ENCODE measurements at places on chromosomes 6 and 20.

DNA sequence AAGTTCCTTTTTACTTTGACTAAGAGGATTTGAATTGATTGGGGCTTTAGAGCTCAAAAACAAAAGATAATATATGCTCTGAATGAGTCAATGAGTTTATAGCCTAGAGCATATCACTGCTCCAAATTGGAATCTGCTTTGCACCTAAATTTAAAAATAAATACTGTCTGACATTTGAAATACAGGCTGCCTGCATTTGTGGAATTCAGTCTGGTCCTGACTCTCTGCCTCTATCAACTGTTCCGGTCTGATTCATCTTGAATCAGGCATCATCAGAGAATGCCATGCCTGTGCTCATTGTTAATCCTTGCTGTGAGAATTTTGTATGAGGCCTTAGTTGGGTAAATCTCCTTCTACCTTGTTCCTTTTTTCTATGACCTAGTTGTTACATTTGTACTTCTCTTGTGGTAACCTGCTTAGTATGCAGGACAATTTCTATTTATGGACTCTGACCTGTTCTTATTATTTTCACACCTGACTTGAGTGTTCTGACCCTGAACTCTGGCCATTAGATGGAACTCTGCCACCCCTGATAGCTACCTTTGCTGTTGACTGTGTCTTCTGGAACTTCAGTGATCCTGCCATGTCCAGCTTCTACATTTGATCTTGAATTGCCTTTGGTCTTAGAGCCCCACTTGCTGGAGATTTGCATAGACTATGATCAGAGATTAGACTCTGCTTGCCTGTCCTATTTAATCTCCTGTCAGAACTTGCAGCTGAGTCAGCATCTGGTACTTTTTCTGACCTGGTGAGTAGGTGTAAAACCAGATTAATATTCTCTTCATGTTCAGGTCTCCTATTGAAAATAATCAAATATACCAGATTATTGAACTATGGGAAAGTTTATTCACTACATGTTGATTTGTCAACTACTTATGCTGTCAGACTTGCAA, 442.7 kb upstream of the HS3ST5 start:
- no peak for DNase-seq

GRCh38 chr6:63839485-63839884, 203.9 kb downstream of the PHF3 start:
- DNase-seq, result no peak

DNA sequence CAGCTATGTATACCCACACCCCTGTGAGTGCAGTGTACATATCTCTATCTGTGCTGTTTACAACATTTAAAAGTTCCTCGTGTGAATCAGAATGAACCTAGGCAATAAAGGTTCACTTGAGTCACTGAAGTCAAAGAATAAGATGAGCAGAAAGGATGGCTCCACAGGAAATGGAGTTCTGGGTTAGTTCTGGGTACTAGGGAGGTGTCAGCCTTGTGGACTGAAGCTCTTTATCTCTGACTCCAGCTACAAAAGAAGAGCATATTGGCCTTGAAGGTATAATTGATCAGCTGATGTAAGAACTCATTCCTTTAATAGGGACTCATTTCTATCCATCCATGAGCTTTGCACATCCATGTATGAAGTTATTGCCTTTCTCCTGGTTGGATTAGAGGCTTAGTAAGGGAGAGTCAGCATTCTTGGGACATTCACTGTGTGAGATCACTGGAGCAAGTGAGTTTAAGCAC, 73.9 kb upstream of the BACH2 start:
- DNase-seq, result no peak

GRCh38 chr6:64679416-64679815, 1027.6 kb downstream of the EYS start:
- DNase-seq, result no peak

GRCh38 chr20:37220731-37221130, 40.9 kb downstream of the GHRH start:
- no peak for DNase-seq

GRCh38 chr6:161076181-161076677, 84.7 kb downstream of the MAP3K4 start:
- no peak for DNase-seq

DNA sequence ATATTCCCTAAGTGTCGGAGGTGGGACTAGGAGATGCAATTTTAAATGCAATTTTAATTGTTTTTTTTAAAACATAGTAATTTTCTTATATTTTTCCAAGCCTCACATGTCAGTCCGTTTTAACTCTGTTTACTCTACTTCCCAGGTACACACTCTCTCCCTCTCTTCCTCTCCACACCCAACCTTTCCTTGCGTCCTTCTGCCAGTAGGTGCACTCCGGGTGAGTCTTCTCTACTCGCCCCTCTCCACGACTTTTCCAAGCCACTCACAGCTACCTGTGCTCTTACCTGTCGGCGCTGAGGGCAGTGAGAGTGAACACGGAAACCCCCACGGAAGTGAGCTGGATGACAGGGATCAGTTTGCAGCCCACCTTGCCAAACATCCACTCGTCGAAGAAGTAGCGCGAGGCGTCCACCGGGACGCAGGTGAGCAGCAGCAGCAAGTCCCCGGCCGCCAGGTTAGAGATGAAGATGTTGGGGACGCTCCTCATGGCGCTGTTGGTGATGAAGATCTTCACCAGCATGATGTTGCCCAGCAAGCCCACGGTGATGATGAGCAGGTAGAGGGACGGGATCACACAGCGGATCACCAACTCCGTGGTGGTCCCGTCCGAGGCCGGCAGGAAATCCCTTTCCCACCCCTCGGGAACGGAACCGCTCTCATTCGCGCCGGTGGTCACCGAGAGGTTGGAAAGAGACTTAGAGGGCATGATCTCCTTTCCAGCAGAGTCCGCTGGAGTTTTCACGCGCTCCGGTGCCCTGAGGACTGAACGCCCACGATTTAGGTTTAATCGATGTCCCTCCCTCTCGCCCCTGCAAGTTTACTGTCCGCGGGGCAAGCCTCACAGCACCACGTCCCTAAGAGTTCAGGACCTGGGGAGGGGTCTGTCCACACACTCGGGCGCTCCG, 44.5 kb upstream of the GJE1 start:
- DNase-seq, result no peak

GRCh38 chr6:161379834-161380582, 106.1 kb upstream of the AGPAT4 start:
- no peak for DNase-seq

- DNase-seq, result no peak
Measured at GRCh38 chr6:8064638-8065518, 689 bp upstream of the BLOC1S5 start.

- no peak for DNase-seq
Measured at GRCh38 chr20:21556398-21556797, 42.5 kb upstream of the NKX2-2 start.

DNA sequence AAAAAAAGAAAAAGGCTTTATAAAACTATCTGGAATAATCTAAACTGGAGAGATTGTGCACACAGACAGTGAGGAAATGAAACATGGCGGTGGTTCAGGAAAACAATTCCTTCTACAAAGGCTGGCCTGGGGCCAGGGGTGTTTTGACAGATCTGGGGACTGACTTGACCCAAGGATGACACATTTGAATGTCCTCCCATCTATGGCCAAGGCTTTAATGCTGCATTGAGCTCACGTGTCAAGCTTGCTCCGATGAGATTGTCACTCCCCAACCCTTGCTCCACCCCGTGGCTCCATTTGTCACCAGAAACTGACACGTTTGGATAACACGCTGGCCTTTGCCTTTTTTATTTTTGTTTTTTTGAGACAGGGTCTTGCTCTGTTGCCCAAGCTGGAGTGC, 156.1 kb downstream of the ZFP64 start:
- no peak for DNase-seq

GRCh38 chr6:84193114-84193708, 34.2 kb downstream of the CEP162 start:
- DNase-seq, result no peak

DNA sequence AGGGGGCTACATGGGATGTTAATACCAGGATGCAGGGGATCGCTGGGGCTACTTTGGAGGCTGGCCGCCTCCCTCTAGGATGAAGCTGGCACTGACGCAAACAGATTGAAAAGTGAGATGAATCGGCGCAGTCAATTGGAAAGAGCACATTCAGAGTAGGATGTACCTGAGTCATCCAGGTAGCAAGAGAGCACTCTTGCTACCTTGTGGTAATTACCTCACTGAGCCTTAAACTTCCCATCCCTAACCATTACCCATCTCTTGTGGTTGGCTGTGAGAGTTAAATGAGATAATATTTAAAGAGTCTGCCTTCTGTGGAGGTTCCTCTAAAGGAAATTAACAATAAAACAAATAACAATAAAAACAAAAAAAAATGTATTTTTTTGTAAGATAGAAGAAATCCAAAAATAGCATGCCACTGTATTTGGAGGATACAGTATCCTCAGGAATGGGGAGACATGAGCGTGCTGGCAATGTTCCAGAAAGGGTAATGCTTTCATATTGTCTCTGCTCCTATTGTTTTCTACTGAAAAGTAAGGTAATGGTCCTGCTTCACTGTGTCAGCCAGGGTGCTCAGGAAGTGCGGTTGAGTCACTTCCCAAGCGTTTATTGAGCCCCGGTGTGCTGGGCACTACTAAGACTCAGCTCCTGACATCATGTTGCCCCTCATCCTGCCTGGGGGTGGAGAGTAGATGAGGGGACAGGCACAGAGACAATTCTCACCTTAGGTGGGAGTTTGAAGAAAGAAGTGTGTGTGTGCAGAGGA, 301.1 kb downstream of the EYA4 start:
- no peak for DNase-seq

DNA sequence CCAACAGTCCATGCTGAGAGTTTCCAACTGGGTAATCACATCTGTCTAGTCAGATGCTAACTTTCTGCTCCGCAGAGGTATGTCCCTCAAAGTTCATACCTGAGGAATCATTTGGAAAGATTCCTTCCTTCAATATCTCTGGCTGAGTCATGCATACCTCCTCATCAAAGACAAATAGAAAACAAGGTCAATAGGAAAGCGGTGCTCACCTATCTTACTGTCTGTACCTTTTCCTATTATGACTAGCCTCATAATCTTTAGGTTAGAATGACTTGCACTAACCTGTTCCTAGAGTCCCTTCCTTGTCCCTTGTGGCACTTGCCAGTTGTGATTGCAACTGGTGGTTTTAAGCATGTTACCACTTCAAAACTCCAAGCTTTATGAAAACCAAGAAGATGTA, 78.2 kb upstream of the PTPRK start:
- DNase-seq, result no peak

- DNase-seq, result no peak
Measured at GRCh38 chr6:4294636-4295035, 159.3 kb upstream of the ECI2 start.

GRCh38 chr20:58174708-58175280, 53.7 kb downstream of the ANKRD60 start:
- DNase-seq, result no peak

- no peak for DNase-seq
Measured at GRCh38 chr6:84926189-84927155, 162.1 kb upstream of the TBX18 start.

DNA sequence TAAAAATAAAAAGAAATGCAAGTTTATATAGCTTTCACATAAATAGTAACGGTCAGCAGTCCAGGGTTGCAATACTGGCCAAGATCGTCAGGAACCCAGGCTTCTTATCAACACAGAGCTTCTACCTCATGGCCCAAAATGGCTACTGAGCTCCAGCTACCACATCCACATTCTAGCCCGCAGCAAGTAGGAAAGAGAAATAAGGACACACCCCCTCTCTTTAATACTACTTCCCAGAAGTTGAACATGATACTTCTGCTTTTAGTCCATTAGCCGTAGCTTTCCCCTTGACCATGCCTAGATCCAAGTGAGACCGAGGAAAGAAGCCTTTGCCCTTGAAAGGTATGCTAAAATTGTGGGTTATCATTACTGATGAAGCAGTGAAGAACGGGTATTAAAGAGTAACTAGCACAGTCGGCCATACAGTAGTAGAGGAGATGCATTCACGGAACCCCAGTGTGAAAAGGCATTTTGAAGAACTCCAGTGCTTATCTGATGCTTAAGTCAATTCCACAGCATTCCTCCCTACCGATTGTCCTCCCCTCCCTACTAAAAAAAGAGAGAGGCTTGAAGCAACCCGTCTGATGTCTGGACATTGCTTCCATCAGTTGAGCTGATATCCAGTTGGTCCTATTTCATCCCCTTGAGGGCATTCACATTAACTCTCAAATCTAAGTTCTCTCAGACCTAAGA, 226.9 kb upstream of the RREB1 start:
- no peak for DNase-seq

DNA sequence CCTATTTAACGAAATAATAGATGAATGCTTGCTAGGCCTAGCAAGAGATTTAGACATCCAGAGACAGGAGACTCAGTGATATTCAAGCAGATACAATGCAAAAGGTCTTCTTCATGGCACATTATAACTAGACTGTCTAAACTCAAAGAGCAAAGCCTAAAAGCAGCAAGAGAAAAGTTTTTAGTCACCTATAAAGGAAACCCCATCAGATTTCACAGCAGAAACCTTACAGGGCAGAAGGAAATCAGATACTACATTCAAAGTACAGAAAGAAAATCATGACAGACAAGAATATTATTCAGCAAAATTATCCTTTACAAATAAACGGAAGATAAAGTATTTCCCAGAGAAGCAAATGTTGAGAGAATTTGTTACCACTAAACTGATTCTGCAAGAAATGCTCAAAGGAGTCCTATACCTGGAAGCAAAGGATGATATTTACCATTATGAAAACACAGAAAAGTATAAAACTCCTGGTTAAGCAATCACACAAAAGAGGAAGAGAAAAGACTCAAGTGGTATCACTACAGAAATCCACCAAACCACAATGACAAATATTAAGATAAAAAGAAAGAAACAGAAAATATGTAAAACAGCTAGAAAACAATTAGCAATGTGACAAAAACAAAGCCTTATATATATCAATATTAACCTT, 333.7 kb downstream of the MEI4 start:
- no peak for DNase-seq

DNA sequence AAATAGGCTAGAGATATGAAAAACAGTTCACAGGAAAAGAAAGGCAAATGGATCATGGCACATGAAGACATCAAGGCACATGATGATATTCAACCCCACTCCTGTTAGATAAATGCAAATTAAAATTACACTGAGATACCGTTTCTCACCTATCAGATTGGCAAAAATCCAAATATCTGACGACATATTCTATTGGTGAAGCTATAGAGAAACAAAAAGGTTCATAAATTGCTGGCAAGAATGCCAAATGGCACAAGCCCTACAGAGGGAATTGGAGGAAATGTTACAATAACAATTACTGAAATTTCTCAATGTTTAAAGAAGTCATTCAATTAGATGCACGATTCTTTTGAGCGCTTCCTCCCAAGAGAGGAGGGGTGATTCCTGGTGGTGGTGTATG, 45.3 kb upstream of the DSN1 start:
- no peak for DNase-seq

- DNase-seq, result no peak
Measured at GRCh38 chr20:8151372-8151771, 19.3 kb downstream of the PLCB1 start.

GRCh38 chr20:50308166-50308512, 117.5 kb downstream of the CEBPB start:
- no peak for DNase-seq

DNA sequence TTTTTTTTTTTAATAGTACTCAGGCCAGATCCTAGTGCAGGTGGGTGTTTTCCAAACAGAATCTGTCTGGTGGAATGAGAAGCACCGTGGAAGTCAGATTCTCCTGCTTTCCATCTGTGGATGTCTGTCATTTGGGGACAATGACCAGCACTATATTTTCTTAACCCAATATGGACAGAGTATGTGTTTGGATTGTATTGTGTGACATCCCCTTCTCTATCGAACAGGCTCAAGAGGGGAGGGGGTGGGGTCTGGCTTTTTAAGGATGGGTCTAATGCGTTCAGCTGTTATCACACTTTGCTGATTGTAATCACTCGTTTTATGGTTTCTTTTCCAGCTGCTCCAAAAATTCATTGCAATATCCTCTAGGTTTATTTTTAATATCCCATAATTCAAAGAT, 197.5 kb upstream of the CEP162 start:
- no peak for DNase-seq
